ENCODE measurements at places on chromosomes 5 and 9. TPM values are rescaled to one million over a fixed set of nuclear protein-coding genes. Genes with fewer than 3 reads are reported as not detected.

The SMIM3 gene
- total RNA-seq, result 6.6 TPM

The NUTM2F gene
- total RNA-seq, result not detected

The SQSTM1 gene
- total RNA-seq, result 486 TPM

The WNT8A gene
- not detected for total RNA-seq

The CAVIN4 gene
- total RNA-seq, result 1.9 TPM

The DND1 gene
- 0.09 TPM for total RNA-seq

The PRLR gene
- not detected for total RNA-seq

The SH3GL2 gene
- total RNA-seq, result not detected

The HTR1A gene
- total RNA-seq, result not detected

The ENTPD8 gene
- 0.33 TPM for total RNA-seq

Measured in dermis lymphatic vessel endothelial cell (primary cell).